PC-3 (cell line): ENCODE measurements at places on chromosomes 1 and 21. TPM values are rescaled to one million over a fixed set of nuclear protein-coding genes. Genes with fewer than 3 reads are reported as not detected.

The NR1I3 gene
- not detected in 2 replicates for total RNA-seq

The CYP4B1 gene
- not detected in 2 replicates for total RNA-seq

The ATP1A1 gene
- total RNA-seq: 154 and 181 TPM in 2 replicates

The PTAFR gene
- 3.9 and 4.5 TPM in 2 replicates for total RNA-seq

The GJA8 gene
- not detected in 2 replicates for total RNA-seq

The UMODL1 gene
- 0.58 TPM in 1 of 2 replicates, not detected in the other for total RNA-seq

The AGBL4 gene
- total RNA-seq: 0.33 and 2.8 TPM in 2 replicates

The SLC1A7 gene
- total RNA-seq: 0.23 and 0.26 TPM in 2 replicates

The SLAMF7 gene
- 0.15 and 0.46 TPM in 2 replicates for total RNA-seq

The SEMA4A gene
- 5.8 and 13.1 TPM in 2 replicates for total RNA-seq

The PLA2G2F gene
- total RNA-seq: 0.18 TPM in 1 of 2 replicates, not detected in the other

The TAS1R1 gene
- not detected in 2 replicates for total RNA-seq

The PTP4A2 gene
- total RNA-seq: 335 and 340 TPM in 2 replicates

The LCE1E gene
- total RNA-seq: not detected in 2 replicates

The PPFIA4 gene
- total RNA-seq: 3.4 and 12.1 TPM in 2 replicates

The MCOLN2 gene
- total RNA-seq: 11.7 and 24.6 TPM in 2 replicates
